Suppressor macrophage treated with lipopolysaccharide for 1 hour (primary cell): ENCODE measurements at places on chromosomes 2 and 18.
A peak's percentile ranks its signal among the peaks of the same experiment; 100 is the strongest.

DNA sequence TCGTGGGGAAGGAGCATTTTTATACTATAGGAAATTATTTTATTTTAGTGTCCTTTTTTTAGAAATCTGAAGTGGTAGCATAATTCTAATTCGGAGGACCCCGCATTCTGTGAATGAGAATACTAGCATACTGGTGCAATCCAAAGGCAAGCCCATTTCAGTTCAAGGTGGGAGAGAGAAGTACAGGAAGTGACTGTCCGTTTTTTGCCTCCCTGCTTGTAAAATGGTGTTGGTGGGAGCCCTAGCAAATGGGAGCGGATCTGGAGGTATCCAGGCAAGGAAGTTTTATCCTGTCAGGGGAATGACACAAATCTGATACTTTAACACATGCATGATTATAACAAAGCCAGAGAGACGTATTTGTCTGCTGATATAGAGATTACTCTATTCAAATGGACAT is 141.7 kb downstream of the ESCO1 start:
- no peak for DNase-seq

- DNase-seq, result peak; percentile 20
These were observed 25.0 kb upstream of the SPP2 start for GRCh38 chr2:234025466-234025865.

DNA sequence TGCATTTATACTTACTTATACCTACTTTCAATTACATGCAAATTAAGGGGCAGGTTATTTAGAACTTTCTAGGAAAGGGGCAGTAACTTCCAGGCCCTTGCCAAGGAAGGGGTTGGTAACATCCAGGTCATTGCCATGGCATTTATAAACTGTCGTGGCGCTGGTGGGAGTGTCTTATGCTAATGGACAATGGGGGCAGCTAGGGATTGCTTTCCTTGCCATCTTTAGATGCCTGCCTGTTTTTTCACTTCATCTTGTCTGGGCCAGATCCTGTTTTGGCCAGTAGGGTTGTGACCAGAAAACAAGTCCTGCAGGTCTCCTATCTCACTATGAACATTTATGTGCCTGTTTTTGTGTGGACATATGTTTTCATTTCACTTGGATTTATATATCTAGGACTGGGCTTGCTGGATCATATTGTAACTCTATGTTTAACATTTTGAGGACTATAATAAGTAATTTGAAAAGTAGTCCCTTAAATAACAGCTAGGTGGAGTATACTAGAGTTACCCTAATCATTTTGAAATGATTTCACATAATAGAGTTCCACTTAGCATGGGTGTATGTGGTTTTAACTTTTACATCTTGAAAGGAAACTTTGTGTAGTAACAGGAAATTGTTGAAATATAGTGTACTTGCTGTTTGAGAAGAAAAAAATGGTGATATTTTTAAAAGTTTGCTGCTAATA is 56.1 kb downstream of the LCLAT1 start:
- peak; percentile 59 for DNase-seq

- no peak for DNase-seq
These were observed 239.5 kb upstream of the MGAT5 start for GRCh38 chr2:134014196-134014960.

GRCh38 chr2:246489-247144 is 17.2 kb downstream of the SH3YL1 start:
- DNase-seq, result peak; percentile 70

GRCh38 chr2:172416447-172417058 is 10.8 kb upstream of the ITGA6 start:
- peak; percentile 85 for DNase-seq

DNA sequence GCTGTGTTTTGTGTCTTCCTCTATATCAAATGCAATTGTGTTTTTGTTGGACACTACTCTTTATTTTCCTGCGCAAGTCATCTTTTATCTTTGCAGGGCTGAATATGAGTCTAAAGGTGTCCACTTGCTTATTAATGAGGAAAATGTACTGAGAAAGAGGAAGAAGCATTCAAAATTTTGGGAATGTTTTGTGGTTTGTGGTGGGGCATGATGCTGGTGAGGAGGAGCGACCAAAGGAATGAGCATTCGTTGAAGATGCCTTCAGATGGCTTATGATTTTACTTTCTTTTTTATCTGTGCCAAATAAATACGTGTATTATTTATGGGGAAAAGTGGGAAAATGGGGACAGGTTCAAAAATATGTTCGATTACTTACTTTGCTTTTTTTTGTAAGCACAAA is 63.9 kb upstream of the SMIM21 start:
- no peak for DNase-seq
